ENCODE measurements at places on chromosomes 1 and 21.

DNA sequence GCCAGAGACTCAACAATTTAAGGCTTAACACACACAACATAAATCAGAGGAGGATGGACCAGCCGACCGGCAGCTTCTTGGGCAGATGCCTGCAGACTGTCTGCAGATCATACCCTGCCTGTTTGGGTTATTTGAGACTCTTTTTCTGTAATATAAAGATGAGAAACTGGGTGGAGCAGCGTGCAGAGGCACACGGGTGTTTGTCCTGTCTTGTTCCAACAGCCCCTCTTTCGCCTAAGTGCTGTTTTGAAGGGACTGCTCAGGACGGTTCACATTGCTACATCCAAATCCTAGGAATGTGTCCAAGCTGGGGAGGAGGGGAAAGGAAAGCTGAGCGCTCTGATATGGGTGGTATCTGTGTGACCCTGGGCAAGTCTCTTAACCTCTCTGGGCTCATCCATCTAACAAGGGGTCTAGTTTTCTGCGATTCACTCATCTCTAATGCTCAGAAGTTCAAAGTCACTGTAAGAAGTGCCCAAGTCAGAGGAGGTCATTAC, 149.9 kb downstream of the CLIC6 start:
- DNase-seq = no peak

DNA sequence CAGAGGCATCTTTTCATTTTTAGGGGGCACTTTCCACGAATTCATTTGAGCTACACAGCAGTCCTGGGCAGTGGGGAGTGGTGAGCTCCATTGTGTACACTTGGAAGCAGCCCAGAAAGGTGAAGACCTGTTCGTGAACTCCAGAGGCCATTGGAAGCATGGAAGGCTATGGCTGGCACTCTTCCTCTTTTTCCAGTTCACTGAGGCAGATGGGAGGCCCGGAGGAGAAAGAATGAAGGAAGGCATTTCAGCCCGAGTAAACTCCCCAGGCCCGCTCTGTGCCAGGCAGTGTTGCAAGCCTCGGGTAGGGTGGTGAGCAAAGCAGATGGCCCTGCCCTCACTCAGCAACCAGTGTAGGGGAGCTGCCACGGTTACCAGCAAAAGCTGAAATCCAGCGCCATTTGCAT, 673 bp upstream of the DHCR24 start:
- DNase-seq = no peak

DNA sequence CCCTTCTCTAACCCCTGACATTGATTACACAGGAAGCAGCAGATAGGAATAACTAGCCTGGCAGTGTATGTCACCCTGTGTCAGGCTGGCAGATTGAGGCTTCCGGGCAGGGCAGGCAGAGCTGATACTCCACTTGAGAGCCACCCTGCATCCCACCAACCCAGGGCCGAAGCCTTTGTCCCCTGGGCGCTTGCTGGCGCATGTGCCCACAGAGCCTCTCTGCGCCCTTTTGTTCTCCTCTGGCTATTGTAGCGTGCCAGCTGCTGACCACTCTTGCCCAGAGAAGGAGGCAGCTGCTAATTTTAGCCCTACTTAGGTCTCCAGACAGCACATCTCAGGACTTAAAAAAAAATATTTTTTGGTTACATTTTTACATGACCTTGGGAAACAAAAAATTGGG, 304.9 kb downstream of the HHAT start:
- DNase-seq = no peak

GRCh38 chr1:157894613-157895165, 53.1 kb upstream of the CD5L start:
- DNase-seq = no peak

- DNase-seq = no peak
Observed at GRCh38 chr1:243301059-243301458, 45.2 kb downstream of the SDCCAG8 start.

- no peak for DNase-seq
Observed at GRCh38 chr1:221169447-221169889, 290.2 kb downstream of the HLX start.

GRCh38 chr1:225479341-225479740, 51.5 kb upstream of the LBR start:
- no peak for DNase-seq

GRCh38 chr21:45962531-45963231, 18.9 kb upstream of the COL6A1 start:
- DNase-seq = peak; percentile 74

DNA sequence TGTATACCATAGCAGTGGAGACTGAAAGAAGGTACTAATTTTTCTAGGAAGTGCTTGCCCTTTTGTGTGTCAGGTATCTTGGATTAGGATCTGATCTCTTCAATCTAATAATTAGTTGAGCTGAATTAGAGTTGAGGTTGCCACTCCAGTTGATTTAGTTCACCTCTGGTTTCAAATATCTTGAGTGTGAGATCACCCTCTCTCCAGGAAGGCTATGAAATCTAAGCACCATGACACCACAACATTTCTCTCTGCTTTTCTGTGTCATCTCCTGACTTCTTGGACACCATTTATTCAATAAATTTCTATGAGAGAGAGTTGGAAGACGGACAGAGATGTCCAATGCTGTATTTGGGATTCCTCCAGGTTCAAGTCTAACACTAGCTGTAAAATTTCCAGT, 212.8 kb downstream of the DYRK1A start:
- DNase-seq = no peak

DNA sequence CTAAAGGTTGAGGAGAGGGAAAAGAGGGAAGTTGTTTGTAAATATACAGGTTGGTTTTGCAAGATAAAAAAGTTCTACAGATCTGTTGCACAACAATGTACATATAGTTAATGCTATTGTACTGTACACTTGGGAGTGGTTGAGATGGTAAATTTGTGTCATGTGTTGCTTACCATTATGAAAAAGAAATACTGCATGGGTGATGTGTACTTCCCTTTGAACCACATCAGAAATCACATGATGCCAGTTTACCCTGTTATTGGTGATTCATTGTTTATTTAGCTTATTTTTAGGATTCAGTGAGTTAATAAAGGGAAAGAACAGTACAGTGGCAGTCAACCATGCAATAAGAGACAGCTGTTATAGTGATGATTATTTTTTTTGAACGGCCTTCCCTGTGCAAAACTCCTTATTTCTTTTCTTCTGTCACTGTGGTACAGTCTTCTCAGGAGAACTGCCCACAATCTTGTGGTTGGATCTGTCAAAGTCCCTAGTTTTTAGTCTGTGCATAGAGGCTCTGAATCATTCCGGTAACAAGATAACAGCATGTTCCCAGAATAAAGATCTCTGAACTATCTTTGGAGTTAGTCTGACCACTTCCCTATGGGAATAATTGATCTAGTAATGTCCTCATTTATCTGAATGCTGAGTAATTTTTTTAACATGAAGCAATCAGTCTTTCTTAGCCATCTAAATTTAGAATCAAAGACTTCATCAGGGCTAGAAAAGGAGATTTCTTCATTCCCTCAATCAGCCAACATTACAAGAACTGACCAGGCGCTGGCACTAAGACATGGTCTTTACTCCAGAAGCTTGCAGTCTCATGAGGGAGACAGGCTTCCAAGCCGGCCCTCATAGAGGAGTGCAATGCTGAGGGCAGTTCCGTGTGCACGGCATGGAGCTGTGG, 84.2 kb downstream of the SH3GLB1 start:
- peak; percentile 73 for DNase-seq

DNA sequence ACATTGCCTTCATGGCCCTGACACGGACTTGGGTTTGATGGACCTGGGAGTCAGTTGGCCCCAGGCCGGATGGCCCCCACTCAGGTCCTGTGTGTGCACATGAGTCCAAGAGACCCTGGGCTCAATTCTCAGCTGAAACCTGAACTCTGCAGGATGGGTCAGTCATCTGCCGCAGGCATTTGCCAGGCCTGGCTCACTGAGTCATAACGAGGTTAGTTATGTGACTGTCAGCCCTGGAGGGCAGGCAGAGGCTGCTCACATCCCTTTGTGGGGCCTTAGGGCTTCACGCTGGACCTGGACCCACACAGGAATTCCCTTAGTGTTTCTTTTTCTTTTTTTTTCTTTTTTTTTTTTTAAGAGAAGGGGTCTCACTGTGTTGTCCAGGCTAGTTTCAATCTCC, 46.5 kb downstream of the PSMG1 start:
- no peak for DNase-seq

- DNase-seq = no peak
Observed at GRCh38 chr1:78490861-78491450, at the start of gene PTGFR. PTGFR (plus strand) TSS chr1:78490974; CDS start chr1:78492744, 1,770 bp downstream.

- DNase-seq = no peak
Observed at GRCh38 chr1:101301446-101302057, 64.7 kb downstream of the S1PR1 start.

- no peak for DNase-seq
Observed at GRCh38 chr1:72431810-72432209, 149.5 kb upstream of the NEGR1 start.

DNA sequence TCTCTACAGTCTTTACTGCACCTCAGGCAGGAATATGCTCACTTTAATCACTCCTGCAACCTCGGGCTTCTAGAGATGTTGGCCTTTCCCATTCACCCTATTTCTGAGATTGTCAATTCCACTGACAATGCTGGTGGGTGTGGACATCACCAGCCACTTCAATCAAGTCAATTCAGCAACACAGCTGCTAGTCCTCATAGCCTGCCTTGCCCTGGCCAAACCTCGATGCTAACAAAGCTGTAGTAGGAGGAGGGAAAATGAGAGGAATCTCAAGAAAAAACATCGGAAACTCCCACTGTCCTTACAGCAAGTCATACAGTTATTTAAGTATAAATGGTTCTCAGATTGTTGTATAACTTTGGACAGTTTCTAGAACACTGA, 155.0 kb downstream of the KCNH1 start:
- no peak for DNase-seq

GRCh38 chr1:228902781-228903433, 167.6 kb downstream of the RHOU start:
- peak; percentile 95 for DNase-seq

- DNase-seq = no peak
Observed at GRCh38 chr1:150106341-150106740, 38.8 kb downstream of the VPS45 start.

DNA sequence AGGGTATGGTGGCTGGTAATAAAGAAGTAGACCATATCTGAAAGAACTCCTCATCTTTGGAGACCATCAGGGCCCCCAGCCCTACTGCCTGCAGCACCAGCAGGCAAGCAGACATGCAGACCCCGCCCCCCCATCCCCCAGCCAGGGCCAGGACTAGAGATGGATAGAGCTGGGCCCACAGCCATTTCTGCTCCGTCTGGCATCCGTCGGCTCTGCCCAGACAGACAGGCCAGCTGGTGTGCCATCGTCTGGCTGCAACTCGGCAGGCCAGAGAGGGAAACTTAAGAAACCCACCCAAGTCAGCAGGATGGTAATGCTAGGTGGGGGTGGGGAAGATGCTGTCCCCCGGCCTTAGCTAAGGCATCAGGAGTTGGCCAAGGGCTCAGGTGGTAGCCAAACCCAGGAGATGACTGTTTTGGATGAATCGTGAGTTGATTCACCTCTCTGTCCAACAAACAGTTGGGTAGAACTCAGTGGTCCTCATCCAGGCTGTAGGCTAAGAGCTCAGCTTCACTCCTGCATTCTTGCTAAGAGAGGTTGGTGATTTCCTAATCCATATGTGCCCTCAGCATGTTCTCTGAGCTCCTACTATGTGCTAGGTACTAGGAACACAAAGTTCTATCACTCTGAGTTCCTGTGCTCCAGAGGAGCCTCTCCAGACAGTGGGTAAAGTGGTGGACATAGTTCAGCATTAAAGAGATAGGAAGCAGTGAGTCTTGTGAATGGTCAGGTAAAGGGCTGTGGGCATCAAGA, 23.2 kb upstream of the TMEM222 start:
- DNase-seq = no peak

DNA sequence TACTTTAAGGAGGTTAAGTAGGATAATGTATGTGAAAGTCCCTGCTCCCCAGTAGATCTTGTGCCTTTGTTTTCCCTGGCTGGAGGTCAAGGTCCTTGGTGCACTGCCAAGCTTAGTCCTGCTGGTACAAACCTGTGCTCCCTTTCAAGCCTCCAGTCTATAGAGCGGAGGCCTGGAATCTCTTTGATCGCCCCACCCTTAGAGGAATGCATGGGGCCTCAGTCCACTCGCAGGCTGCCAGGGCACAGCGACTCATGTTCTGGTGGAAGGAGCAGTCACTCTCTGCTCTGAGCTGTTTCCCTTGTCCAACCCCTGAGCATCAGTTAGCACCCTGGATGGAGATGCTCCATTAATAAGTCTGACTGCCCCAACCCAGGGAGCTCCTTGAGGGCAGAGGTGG, 121.8 kb downstream of the HMGB4 start:
- DNase-seq = no peak

GRCh38 chr1:113674591-113674990, 84.7 kb downstream of the PHTF1 start:
- DNase-seq = no peak

DNA sequence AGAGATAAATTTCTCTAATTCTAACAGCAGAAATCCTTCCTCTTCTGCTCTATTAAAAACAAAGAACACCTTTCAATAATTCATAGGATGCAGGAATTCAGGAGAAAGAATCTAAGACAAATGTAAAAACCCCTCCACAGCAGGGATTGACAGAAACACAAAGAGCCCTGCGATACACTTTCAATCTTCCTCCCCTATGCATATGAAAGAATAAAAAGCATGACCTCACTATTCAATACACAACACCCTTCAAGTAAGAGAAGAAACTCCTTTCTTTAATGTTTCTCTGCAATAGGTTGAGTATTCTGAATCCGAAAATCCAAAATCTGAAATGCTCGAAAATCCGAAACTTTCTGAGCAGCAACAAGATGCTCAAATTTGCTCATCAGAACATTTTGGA, 17.1 kb downstream of the SRSF4 start:
- DNase-seq = no peak

- DNase-seq = peak; percentile 95
Observed at GRCh38 chr1:153945795-153946621, 510 bp downstream of the DENND4B start.

DNA sequence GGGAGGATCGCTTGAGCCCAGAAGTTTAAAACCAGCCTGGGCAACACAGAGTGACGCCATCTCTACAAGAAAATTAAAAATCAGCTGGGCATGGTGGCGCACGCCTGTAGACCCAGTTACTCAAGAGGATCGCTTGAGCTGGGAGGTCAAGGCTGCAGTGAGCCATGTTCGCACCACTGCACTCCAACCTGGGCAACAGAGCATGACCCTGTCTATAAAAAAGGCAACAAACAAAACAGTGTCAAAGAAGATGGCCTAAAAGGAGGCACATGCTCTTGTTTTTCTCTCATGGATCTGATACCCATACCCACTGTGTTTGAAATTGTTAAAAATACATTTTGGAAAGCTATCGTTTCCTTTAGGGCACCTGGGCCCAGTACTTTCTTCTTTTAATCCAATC, 191.7 kb downstream of the SLC45A1 start:
- no peak for DNase-seq

All from sigmoid colon (tissue), 7 donors.